Stimulated activated CD8-positive, alpha-beta memory T cell treated with anti-CD3 and anti-CD28 coated beads, Interleukin-4, amount 100 ng/mL, for 48 hours (primary cell): ENCODE measurements at places on chromosomes 11 and 22.

DNA sequence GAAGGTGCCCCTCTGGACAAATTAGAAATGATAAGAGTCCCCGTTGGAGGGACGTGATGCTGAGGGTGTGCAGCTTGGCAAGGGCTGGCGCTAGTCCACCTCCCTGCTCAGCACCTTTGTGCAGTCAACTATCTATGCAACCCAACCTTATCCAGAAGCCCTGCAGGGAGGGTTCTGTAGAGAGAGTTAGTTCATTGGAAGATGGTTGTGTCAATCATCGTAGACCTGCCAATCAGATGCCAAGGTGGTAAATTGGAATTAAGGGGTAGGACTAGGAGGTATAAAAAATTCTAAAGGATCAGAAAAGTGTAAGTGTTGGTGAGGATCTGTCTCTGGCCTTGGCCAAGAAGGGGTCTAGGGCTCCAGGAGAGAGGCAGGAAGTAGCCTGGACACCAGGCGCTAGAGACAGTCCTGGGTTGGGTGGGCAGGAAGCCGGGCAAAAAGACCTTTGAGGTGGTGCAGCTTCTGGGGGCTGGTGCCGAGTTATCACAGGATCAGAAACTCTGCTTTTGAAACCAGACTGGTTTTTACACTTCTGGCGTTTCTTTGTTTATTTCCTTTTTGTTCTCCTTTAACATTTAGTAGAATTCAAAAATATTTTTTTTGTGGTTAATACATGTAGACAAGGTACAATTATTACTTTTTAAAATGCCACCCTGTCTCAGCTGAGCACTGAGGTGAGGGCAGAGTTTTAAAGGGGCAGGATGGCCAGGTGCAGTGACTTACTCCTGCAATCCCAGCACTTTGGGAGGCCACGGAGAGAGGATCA, 1.6 kb downstream of the C1QTNF6 start:
- peak; percentile 54 for DNase-seq

- no peak for DNase-seq
These were observed 46.8 kb downstream of the PKNOX2 start for GRCh38 chr11:125211191-125211947.

DNA sequence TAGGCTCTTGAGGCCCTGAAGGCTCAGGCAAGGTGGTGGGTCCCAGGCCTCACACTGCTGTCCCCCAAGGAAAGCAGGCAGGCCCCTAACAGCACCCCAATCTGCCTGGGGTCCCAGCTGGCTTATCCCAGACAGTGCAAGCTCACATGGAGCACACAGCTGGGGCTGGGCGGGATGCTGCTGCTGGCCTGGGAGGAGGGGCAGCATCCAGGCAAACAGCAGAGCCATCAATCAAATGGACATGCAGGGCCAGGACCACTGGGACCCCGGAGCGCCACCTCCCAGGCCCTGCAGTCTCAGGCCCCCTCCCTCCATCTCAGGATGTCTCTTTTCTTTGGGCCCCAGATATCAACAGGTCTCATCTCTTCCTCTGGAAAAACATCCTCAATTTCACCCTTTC, 140.3 kb downstream of the BRD1 start:
- DNase-seq = no peak

GRCh38 chr11:86740628-86741483, 59.5 kb upstream of the PRSS23 start:
- peak; percentile 33 for DNase-seq

DNA sequence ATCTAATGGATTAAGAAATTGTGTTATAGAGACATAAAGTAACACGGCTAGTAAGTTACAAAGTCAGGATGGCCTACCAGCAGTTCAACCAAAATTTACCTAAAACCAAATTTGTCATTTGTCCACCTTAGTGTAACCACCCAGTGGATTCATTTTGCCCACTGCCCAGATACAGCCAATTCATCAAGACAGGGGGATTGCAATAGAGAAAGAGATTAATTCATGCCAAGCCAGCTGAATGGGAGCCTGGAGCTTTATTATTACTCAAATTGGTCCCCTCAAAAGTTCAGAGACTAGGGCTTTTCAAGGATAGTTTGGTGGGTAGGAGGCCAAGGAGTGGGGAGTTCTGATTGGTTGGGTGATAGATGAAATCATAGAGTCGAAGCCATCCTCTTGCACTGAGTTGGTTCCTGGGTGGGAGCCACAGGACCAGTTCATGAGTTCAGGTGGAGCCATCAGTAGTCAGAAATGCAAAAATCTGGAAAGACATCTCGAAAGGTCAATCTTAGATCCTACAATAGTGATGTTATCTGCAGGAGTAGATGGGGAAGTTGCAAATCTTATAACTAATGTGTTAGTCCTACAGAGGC, 304.2 kb upstream of the CADM1 start:
- no peak for DNase-seq

- DNase-seq = no peak
These were observed 307.7 kb downstream of the BUD13 start for GRCh38 chr11:116465056-116465455.

GRCh38 chr11:123451183-123451781, 21.2 kb downstream of the GRAMD1B start:
- no peak for DNase-seq

GRCh38 chr11:22304337-22304961, 33.7 kb upstream of the SLC17A6 start:
- DNase-seq = no peak

DNA sequence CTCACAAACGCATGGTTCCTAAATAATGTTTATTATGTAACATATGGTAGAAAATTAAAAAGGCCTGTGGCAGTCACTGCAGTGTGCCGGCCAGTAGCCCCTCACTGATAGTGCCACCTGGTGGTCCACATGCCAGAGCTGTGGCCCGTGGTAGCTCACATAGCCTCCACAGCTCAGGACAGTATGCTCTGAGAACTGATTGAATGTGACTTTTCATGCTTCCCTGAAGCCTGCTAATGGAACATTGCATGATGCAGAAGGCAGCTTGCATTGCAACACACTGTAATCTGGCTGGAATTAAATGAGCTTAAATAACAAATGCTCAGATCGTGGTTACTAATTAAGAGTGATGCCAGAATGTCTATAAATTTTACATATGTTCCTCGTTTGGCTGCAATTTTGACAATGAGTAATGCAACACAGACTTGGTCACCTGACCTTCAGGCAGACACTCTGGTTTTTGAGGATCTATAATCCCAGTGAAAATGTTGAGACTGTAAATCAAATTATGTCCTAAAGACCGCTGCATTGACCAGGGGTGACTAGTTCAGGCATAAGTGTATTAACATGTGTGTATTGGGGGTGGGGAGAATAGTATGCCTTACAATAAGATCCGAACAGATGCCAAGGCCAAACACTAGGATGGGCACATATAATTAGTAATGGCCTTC, 566.4 kb downstream of the METTL15 start:
- peak; percentile 23 for DNase-seq

DNA sequence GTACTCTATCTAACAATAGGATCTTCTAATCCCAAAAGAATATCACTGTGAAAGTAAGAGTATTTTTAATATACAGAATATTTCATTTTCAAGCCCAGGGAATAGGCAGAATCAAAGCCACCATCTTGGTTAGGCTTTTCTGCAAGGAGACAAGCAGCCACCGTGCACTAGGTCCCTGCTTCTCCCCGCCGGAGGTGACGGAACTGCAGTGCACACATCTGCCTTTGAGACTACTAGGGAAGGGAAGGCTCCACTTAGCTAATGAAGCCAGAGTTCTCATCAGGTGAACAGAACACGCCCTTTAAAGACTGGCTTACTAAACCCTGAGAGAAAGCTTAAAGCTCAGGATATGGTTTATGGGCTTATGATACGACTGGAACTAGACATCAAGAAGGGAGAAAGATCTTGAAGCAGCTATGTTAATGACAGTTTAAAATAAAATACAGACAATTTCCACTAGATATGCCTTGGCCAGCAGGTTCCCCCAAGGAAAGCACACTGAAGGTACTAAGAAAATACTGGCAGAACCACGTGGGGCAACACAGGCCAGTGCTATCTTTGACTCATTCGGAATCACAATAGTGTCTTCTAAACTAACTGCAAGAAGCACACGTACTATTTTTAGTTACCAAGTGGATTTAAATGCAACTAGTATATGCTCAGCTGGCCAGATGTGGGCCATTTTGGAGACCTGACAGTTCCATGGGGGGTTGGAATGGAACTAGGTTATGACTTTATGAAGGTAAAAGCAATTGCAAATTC, 127.4 kb upstream of the LMO1 start:
- DNase-seq = no peak

- no peak for DNase-seq
These were observed 31.4 kb downstream of the MMP7 start for GRCh38 chr11:102499151-102499550.

GRCh38 chr22:35410663-35411034, 10.7 kb downstream of the MCM5 start:
- no peak for DNase-seq

DNA sequence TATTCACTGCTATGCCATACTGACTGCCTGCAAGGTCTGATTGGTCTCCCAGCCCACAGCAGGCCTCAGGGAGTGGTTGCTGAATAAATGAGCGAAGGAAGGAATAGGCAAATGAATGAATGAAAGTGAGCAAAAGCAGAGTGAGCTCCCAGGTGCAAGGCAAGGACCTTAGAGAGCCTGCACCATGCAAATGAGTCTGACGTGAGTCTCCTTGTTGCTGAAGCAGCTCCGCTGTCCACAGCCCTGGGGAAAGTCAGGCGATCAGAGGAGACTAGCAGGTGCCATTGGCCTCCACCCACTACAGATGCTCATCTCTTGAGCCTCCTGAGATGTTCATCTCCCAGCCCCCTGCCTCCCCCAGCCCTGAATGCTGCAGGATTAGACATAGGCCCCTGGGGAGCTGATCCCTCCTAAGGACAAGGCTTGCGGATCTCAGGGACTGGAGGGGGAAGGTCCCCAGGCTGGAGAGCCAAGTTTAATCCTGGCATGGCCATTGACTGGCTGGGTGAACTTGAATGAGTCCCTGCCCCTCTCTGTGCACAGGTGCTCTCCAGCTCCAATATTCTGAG, 22.1 kb downstream of the GDPD5 start:
- DNase-seq = no peak

DNA sequence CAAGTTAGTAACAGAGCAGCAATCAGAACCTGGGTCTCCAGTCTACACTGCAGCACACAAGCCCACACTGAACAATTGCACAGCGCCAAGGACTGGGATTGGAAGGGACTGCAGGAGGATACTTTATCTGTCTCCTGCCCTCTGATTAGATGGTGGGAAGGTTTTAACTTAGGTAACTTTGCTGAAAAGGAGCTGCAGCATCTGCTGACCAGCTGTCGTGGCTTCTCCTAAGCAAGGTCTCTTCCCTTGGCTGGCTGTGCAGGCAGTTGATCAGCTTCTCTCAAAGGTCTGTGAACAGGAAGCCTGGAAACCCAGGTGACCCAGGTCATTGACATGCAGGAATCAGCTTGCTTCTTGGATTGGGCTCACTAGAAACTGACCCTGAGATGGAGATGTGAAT, 82.4 kb downstream of the ISX start:
- no peak for DNase-seq

- DNase-seq = no peak
These were observed 32.3 kb downstream of the WEE1 start for GRCh38 chr11:9605742-9606141.

- no peak for DNase-seq
These were observed 14.6 kb downstream of the DKK3 start for GRCh38 chr11:11993839-11994238.

- no peak for DNase-seq
These were observed 16.9 kb upstream of the WNT7B start for GRCh38 chr22:45993841-45994240.

DNA sequence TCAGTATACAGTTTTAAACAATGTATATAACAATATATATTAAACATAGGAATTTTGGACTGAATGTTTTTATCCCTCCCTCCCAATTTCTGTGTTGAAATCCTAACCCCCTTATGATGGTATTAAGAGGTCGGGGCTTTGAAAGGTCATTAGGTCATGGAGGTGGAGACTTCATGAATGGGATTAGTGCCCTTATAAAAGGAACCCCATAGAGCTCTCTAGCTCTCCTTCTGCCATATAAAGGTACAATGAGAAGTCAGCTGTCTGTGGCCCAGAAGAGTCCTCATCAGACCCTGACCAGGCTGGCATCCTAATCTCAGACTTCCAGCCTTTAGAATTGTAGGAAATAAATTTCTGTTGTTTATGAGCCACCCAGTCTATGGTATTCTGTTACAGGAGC, 6.5 kb downstream of the NNMT start:
- no peak for DNase-seq

- no peak for DNase-seq
These were observed 57.3 kb downstream of the TP53I11 start for GRCh38 chr11:44893308-44893822.
